Bone marrow (tissue), 2 donors: ENCODE measurements at places on chromosomes 16 and 17.
A peak's percentile ranks its signal among the peaks of the same experiment; 100 is the strongest.

GRCh38 chr17:36593656-36594316 is 2.1 kb downstream of the DHRS11 start:
- DNase-seq: no peak

DNA sequence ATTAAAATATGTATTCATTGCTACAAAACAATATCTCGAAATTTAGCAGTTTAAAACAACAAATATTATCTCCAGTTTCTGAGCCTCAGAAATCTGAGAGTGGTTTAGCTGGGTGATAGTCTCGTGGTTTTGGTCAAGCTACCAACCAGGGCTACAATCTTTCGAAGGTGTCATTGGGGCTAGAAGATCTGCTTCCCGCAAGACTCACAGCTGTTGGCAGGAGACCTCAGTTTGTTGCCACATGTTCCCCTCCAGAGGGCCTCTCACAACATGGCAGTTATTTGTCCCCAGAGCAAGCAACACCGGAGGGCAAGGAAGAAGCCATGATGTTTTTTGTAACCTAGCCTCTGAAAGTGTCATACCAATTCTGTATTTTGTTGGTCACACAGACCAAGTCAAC is 12.0 kb upstream of the BCAS3 start:
- no peak for DNase-seq

DNA sequence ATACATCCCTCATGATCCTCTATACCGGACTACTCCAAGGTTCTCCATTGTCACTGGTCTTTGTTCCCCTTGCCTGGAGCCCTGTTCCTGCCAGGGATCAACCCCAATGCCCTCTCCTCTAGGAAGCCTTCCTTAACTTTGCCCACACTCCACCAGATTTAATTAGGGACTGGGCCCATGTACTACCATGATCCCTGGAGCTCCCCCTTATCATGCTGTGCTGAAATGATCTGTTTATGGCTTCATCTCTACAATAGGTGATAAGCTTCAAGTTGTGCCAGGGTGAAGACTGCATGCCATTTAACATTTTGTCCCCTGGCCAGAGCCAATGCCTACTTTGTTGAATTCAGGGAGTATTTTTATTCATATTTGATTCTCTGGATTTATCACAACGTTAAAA is 17.9 kb upstream of the IRX5 start:
- no peak for DNase-seq

GRCh38 chr16:794853-795466 is 5.6 kb downstream of the GNG13 start:
- DNase-seq: no peak

DNA sequence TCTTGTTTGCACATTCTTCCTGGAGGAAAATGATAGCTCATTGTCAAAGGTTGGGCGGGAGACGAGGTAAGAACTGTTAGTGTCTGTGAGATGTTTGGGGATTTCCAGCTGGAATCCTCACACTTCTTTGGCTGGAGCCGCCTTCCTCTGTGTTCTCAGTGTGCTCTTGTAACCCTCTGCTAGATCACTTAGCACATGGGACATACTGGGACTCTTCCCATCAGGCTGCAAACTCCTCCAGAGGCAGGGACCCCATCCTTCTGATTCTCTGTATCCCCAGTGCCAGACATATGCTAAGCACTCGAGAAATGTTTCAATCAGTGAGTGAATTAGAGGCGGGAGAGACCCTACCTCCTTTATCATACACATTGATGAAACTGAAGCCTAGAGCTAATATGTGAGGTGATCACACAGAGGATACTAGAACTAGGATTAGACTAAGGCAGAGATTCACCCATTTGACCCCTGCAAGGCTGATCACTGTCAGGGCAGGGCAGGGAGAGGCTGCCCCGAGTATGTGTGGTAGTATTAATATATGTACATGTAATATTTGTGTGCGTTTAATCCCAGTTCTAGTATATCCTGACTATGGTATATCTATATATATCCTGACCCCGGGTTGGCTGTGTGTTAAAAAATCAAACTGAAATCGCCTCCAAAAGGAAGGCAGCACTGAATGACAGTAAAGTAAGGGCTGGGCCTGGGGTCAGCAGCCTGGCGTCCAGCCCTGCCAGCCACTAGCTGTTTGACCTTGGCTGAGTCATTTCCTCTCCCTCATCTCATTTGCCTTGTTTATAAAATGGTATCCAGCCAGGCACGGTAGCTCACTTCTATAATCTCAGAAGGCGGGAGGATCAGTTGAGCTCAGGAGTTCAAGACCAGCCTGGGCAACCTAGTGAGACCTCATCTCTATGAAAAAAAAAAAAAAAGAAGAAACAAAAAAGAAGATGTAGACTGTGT is 75.5 kb upstream of the TBX2 start:
- DNase-seq: no peak

DNA sequence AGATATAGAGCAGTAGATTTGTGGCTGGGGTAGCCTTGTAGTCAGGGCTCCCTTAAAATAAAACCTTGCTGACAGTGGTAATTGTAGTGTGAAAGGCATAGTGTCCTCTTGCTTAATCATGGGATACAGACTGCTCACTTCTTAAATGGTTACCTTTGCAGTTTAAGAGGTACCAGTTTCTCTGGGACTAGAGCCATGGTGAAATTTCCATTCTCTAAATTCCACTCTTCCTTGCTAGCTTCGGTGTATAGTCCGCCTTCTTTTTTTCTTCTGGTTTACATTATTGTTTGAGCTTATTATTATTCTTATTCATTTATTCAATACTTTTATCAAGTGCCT is 1.6 kb downstream of the CCP110 start:
- no peak for DNase-seq

GRCh38 chr17:7915179-7915610 is 894 bp downstream of the RNF227 start:
- DNase-seq: no peak

DNA sequence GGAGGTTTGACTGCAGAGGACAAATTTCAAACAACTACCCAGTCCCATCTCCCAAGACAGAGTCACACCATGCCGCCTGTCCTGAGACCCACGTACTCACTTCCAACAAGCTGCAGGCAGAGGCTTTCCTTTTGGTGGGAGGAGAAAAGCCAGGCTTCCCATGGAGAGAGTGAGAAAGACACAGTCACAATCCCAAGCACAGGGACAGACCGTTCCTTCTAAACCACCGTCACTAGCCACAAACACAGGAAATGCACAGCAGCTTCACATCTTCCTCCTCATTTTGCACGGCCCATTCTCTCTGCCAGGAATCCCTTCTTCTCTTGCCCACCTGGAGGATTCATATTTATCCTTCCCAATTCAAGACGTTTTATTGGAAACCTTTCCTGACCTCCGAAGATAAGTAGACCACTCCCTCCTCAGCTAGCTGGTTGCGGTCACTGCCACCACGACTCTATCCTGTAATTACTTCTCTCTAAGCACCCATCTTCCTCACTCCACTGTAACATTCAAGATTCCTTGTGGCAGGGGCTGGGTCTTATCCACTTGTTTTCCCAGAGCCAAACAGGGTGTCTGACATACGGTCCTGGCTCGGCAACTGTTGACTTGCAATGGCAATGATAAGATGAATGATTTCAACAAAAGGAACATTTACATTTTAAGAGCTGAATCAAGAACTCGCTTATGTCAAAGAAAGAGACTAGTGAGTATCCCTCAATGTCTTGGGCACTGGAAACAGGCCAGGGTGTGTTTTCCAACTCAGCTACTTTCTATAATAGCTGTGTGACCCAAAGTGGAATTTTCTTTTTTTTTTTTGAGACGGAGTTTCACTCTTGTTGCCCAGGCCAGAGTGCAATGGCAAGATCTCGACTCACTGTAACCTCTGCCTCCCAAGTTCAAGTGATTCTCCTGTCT is 87.6 kb downstream of the XYLT1 start:
- no peak for DNase-seq

DNA sequence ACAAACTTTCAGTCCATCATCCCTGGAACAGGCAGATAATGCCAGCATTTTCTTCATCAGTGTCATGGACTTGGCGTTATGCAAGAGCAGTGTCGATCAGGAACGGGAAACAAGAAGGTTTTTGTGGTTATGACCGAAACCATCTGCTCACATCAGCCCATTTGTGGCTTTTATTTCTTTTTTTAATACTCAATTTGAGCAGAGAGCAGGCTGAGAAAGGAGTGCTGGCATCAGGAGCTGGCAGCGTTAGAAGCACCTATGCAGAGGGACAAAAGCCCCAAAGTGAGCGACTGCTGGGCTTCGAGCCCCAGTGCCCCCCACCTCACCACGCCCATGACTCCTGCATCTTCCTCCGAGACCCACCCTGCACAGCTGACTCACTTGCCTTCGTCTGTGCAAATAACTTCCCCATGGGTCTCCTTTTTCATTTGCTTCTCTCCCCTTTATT is 16.2 kb upstream of the CD300E start:
- peak; percentile 59 for DNase-seq

DNA sequence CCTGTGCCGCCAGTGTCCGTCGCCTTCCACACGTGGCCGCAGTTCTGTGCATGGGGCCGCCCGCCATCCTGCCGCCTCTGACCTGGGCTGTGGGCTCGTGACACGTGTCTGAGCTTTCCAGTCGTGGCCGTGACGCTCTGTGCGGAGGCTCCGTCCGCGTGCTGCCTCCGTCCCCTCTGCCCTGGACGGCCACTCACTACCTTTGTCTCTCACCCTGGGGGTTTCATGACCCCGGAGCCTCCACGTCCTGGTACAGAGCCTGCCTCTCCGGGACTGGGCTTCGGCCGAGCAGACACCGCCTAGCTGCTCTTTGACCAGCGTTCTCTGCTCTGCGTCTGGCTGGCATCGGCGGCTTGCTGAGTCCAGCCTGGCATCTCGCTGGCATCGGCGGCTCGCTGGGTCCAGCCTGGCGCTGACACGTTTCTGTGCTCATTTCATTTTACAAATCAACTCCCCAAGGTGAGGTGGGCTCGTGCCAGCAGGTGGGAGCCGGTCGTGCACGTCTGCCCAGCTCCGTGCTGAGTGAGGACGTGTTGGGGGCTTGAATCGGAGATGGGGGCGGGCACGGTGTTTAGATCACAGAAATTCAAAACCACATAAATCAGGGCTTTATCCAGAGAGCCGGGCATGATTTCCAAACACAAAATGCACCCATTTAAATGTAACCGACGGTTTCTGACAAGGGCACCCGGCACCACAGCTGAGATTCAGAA is 44.3 kb upstream of the GNG13 start:
- DNase-seq: no peak

DNA sequence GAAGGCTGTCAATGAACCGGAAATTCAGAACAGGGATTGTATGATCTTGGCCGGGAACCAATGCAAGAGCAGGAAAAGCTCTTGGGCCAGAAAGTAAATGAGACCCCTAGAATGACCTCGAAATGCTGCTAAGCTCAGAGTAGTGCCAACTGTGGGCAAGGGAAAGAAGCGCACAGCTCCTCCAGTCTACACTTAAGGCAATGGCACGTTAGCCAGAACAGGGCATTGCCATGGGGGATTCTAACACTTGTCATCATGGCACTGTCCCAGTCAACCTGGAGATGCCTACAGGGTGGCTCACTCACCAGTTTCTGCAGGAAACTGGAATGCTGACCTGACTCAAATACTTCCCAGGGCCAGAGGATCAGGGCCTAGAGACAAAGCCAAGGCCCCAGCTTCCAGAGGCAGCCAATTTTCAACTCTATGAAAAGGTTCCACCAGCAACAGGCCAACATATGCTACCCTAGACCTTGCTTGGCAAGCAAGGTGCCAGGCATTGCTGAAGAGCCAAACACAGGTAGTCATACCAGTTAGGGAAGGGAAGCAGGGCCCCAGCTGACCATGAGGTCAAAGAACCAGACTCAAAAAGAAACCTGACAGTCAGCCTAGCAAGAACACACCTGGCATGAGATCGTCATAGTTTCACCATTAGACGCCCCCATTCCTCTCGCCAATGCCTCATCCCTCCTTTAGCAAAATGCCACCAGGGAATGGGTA is 34.9 kb downstream of the ARHGAP17 start:
- no peak for DNase-seq

- no peak for DNase-seq
These were observed 5.1 kb downstream of the HLF start for GRCh38 chr17:55269894-55270293.

GRCh38 chr16:85210423-85211169 is 98.3 kb upstream of the CIBAR2 start:
- DNase-seq: no peak

- DNase-seq: no peak
These were observed at the start of gene FSCN2 for GRCh38 chr17:81527591-81528383. FSCN2 (plus strand) TSS chr17:81528377; CDS start chr17:81528532, 155 bp downstream.

- no peak for DNase-seq
These were observed 68.7 kb downstream of the HIC1 start for GRCh38 chr17:2123375-2124251.
